NCI-H2171 treated with DMSO at 0.1 percent for 48 hours (cell line): ENCODE measurements at places on chromosomes 3 and 15.

GRCh38 chr3:134606033-134607025, 44.5 kb downstream of the KY start:
- DNase-seq, result no peak

- no peak for DNase-seq
Measured at GRCh38 chr15:85750319-85751290, 44.1 kb downstream of the KLHL25 start.

- DNase-seq, result peak; percentile 12
Measured at GRCh38 chr3:41138146-41138545, 61.2 kb upstream of the CTNNB1 start.

- DNase-seq, result no peak
Measured at GRCh38 chr15:80727196-80727595, 32.1 kb downstream of the ABHD17C start.

DNA sequence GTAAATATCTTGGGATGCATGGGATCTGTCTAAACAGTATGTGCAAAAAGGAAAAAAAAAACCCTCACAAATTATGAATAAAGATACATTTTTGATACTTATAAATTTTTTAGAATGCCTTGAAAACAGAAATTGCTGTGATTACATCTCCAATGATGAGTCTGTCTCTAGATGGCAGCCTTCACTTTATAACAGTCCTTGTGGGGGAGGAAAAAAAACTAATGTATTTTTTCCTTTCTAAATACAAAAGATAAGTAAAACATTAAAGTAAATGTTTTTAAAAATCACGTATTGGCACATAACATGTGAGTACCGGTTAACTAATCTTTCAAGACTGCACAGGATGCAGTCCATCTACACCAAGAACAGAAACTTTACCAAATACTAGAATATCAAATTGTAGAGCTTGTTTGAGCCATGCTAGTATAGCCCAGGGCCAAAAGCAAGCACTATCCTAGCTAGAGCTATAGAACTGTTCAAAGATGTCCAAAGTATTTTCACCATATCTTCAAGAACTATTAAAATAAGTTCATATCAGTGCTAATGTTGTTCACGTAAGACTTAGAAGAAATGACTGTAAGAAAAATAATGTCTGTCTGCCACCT, 206.4 kb downstream of the STAG1 start:
- peak; percentile 21 for DNase-seq
